NCI-H1417 treated with DMSO at 0.1 percent for 48 hours (cell line): ENCODE measurements at places on chromosomes 11 and 22.

DNA sequence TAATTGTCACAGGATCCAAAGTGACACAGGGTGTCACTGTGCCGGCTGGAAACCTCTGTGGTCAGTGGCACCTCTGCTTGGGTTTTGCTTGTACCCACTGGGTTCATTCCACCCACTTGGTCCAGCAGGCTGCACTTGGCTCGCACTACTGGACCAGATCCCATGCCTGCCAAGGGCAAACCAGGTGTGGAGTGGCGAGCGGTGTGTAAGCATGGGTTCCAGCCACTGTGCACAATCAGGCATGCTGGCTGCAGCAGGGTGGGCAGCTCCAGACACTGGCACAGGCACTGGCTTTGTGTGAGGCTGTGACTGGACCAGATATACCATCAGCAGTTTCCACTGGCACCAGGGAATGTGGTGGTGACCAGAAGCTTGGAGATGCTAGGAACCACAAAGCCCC lies 261.4 kb downstream of the KCNA4 start:
- no peak for DNase-seq

GRCh38 chr11:123181075-123181474 lies 14.0 kb downstream of the CLMP start:
- no peak for DNase-seq

DNA sequence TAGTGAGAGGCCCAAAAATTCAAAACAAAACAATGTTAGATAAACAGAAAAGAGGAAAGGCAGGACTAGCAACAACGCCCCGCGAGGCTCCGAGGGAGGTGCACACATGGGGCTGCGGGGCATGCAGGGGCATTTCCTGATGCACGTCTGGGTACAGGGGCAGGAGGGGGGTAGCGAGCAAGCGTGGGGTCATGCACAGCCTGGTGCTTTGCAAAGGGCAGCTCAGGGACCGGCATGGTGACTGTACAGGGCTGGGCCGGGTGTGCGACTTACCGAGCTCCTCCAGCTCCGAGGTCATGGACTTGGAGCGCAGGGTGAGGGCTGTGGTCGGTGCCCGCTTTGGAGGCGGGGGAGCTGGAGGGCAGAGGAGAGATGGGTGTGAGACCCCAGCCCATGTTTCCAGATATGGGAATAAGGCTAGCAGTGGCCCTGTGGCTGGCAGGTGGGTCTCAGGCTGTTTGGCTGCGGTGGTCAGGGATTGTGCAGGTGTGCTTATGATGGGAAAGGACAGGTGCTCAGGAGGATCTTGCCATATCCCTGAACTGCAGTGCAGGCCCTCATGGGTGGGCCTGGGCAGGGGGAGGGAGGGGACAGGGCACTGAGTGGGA lies 103.7 kb downstream of the CTTN start:
- DNase-seq, result no peak

DNA sequence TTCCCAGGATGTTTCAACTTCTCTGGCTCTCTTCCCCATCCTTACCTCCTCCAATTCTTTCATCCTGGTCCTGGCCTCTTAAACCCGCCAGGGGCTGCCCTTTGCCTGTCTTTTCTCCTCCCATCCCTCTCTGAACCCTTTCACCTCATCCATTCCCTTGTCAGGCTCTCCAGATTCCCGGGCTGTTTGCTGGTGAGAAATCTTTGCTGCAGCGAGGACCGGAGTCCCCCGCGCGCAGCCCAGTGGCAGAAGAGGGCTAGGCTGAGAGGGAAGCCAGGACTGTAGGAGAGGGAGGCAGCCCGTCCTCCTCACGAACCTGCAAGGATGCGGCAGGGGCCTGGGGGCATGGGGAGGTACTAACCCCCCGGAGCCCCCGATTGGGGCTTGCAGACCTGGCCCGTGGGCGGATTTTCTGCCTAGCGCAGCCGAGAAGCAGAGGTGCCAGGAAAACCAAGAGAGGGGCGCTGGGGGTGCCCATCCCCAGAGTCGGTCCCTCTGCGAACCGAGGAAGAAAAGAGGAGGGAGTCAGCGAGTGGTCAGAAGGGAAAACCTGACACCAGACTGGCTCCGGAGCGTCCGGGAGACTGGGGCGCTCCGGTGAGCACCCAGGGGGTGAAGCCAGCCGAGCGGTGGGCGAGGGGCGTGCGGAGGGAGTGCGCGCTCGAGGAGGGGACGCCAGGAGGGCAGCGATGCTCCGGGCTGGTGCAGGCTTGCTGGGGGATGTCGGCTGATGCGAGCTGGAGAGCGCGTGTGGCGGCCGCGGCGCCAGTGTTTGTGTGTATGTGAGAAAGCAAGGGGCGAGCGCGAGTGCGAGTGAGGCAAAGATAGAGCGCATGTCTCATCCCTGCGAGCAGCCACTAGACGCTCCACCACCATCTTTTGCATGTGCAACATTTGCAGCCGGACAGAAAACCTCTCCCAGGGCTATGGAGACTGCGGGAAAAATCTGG lies at the start of gene GRIA4:
Gene GRIA4, plus strand, starts transcription at position 242 of the 950 bp plus-strand sequence. CDS start 925 bp downstream, outside the sequence.
- peak; percentile 47 for DNase-seq

- DNase-seq, result no peak
Measured at GRCh38 chr11:8779107-8779506, 96.5 kb downstream of the RPL27A start.

- DNase-seq, result no peak
Measured at GRCh38 chr11:725624-726202, 19.7 kb downstream of the EPS8L2 start.

GRCh38 chr11:11958403-11959231 lies 49.8 kb downstream of the DKK3 start:
- DNase-seq, result no peak

GRCh38 chr22:30606455-30607299 lies at the start of gene TCN2:
Gene TCN2 (plus strand): TSS chr22:30607174. CDS start chr22:30607332, 158 bp downstream.
- DNase-seq, result no peak

DNA sequence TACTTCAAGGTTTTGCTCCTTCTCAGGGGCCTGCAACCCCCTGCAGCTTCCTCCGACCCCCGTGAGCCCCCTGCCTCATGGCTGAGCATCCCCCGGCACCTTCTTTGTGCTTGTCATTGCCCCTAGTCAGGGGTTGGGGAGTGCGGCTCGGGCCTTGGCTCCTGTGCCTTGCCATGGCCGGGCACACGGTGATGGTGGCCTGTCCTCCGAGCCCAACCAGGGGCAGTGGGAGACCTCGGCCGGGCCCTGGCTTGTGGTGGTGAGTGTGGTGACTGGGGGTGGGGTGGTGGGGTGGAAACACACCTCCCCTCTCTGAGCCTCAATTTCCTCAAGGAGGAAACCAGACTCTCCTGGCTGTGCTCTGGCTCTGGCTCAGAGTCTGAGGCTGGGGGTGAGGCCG lies 1.5 kb upstream of the MRGPRG start:
- DNase-seq, result no peak

GRCh38 chr11:46874586-46874985 lies 28.5 kb upstream of the CKAP5 start:
- DNase-seq, result no peak

GRCh38 chr22:43553451-43554258 lies 141.8 kb downstream of the MPPED1 start:
- no peak for DNase-seq

DNA sequence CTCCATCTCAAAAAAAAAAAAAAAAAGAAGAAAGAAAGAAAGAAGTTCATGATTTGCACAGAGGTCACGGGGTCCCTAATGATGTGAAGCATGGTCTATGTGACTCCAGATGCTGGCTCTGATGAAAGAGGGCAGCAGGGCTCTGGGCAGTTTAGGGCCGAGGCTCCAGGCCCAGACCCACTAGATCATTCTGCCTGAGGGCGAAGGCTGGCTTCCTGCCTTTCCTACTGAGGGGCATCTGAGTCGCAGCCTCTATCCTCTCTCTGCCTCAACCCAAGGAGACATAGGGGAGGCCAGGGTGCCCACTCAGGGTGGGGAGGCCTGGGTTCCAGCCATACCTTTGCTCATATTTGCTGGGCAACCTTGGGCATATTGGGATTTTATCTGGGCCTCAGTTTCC lies 4.8 kb downstream of the SLC35E4 start:
- DNase-seq, result no peak

GRCh38 chr22:49481659-49482399 lies 345.8 kb downstream of the BRD1 start:
- DNase-seq, result no peak

GRCh38 chr11:106683435-106683834 lies 334.8 kb downstream of the GUCY1A2 start:
- no peak for DNase-seq

DNA sequence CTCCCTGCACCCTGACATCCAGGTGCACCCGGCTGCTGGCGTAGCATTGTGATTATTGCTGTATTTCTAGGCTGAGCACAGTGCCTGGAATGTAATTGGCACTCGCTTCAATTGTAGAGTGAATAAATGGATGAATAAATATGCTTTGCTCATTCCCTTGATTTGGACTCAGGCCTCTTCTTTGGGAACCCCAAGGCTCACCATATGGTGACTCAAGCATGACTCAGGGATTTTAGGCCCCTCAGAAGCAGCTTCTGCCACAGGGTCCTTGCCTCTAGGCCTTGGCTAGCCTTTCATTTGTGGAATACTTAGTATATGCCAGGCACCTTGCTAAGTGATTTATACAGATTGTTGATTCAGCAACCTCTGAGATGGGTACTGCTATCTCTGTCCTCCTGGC lies 78.9 kb downstream of the GRIK4 start:
- no peak for DNase-seq

DNA sequence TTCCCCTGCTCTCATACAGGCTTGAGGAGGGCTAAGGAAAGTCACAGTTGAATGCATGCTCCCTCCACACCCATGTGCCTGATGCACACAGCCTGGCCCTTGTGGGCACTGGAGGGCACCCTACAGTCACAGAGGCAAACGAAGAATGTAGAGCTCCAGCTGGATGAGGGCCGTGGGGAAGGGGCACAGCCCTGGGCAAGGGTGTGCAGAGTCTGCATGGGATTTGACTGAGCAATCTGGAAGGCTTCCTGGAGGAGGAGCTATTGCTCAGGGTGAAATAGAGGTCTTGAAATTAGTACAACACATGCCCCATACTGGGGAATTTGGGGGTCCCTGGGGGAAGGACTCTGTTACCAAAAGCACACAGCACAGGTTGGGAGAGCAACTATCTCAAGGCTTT lies 64.0 kb downstream of the KCNQ1 start:
- no peak for DNase-seq

GRCh38 chr11:92137747-92138146 lies 86.9 kb upstream of the FAT3 start:
- DNase-seq, result no peak

DNA sequence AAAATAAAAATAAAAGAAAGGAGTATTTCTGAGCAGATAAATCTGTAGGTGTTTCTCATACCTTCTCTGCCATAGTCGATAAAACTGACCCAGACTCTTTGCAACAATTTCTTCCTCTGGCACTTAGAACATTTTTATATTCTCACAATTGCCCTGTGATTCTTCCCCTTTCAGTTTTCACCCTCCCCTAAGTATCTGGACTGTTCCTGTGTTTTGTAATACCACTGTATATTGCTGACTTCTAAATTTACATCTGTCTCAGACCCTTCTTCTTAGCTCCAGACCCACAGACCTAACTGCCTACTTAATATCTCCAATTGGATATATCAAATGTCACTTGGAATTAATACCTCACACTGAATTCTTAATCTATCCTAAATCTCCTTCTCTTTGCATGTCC lies 133.4 kb upstream of the DDI1 start:
- no peak for DNase-seq

DNA sequence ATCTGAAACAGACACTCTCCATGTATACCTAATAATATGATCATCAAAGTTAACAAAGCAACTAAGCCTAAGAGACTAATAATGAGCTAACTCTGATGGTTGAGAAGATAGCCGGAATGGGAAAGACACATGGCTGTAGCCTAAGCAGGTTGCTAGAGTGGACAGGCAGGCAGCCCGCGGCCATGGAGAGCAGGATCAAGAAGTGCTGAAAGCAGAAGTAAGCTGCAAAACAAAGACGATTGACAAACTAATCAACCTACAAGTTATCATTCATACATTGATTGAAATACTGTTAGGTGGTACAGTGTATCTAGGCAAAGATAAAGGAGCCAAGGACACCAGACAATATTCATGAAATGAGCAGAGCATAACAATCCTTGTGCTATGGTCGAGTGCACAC lies 29.3 kb downstream of the SLN start:
- DNase-seq, result no peak

DNA sequence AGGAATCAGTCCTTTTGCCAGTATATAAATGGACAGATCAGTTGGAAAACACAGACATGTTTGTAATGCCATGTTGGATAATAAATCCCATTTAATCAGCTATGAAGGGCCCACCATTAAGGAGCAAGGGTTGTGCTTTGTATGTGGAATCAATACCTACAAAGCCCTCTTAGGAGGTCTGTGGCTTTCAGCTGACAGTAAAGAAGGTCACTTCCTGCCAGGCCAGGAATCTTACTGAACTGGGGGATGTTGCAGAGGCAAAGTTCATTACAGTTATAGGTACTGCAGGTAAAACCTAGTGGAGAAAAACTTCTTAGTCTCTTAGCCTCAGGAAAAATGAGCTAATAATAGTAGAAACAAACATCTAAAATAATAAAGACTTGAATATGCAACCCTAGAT lies 129.5 kb downstream of the FAM76B start:
- no peak for DNase-seq

DNA sequence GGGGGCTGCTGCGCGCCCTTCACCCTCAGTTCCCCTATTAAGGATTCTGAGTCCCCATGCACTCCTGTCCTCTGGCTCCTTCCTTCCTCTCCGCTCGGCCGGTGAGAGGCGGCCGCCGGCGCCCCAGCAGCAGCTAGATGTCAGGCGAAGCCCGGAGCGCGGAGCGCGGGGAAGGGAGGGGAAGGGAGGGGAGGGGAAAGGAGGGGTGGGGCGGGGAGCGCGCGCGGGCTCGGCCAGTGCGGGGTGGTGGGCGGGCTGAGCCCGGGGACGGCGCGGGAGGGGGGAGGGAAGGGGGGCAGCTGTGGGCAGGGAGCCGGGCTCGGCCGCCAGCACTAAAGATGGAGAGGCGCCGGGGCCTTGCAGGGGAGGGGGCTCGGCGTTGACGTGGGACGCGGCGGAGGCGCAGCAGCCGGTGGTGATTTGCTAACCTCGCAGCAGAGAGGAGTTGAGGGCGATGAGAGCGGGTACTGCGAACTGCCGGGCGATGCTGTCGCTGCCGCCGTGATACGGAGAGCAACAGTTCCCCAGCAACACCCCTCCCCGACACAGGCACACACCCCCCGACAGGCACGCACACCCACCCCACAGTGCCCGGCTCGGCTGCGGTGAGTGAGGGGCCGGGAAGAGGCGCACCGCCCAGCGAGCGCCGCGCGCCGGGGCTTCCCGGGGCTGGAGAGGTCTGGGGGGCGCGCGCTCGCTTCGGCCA lies at the start of gene ZBTB16:
Gene ZBTB16, plus strand, starts transcription at position 434 of the 706 bp plus-strand sequence. CDS start 3,590 bp downstream, outside the sequence.
- DNase-seq, result peak; percentile 35

- DNase-seq, result no peak
Measured at GRCh38 chr22:33470456-33470855, 412.3 kb upstream of the SYN3 start.

GRCh38 chr11:125929445-125930075 lies 16.3 kb upstream of the VSIG10L2 start:
- no peak for DNase-seq

DNA sequence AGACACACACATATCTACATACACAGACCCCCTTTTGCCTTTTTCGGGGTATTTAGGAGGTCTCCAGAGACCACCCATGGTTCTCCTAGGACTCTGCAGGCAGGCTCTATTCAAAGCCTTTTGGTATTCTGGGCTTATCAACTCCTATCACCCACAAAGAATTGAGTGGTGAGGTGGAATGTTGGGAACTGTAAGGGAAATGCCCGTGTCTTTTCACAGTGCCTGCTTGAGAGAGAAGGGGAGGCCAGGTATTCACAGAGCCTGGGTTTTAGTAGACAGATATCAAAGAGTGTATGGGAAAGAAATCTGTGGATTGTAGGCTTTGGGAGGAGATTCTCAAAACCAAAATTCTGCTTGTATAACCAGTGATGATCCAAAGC lies 44.0 kb upstream of the CSNK2A3 start:
- no peak for DNase-seq

- no peak for DNase-seq
Measured at GRCh38 chr22:22995166-22995565, 75.2 kb upstream of the GNAZ start.
